NCI-H1048 (cell line): ENCODE measurements at places on chromosomes 7 and 10.

DNA sequence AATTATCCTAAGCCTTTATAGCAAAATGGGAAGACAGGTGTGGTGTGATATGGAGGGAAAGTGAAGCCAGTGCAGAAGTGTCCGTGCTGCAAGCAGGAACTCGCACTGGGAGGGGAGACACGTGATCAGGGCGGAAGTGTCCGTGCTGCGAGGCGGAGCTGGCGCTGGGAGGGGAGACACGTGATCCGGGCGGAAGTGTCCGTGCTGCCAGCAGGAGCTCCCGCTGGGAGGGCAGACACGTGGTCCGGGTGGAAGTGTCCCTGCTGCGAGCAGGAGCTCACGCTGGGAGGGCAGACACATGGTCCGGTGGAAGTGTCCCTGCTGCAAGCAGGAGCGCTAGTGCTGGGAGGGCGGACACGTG is 40.5 kb upstream of the PRKAR1B start:
- DNase-seq = peak; percentile 86

DNA sequence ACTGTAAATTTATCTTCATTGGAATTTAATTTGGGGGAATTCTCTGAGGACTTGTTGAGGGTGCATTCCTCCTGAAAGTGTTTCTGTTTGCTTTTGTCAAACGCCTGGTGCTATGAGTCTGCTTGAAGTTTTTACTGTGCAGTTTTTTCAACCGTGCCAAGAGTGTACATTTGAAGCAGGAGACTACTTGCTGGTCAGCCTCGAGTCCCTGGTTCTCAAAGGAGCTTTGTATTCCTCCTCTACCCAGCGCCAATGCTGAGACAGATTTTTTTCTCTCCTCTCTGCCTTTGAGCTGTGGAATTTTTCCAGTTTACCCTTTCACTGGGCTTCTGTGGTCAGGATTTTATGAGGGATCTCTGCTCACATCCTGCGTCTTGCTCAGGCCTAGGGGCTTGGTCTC is 62.1 kb downstream of the NPY start:
- no peak for DNase-seq

- DNase-seq = no peak
These were observed 141.1 kb upstream of the PCBD1 start for GRCh38 chr10:71029411-71029892.

DNA sequence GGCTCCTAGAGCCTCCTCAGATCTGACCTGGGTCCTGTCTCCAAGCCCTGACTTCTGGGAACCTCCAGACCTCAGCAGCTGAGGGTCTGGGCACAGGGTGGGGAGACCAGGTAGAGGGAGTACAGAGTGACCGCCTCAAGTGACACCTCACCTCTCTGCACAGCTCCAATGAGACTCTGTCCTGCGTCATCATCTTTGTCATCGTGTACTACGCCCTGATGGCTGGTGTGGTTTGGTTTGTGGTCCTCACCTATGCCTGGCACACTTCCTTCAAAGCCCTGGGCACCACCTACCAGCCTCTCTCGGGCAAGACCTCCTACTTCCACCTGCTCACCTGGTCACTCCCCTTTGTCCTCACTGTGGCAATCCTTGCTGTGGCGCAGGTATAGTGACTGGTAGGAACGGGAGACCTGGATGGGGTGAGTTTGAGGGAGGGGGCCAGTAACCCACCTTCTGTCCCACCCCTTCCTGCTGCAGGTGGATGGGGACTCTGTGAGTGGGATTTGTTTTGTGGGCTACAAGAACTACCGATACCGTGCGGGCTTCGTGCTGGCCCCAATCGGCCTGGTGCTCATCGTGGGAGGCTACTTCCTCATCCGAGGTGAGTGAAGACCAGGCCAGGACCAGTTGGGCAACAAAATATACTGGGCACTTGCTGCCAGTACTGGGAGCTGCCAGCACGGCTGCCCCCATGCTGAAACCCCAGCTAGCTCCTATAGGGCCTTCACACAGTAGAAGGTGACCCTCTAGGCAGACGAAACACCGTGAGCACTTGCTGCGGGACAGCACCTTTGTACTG is 17.8 kb downstream of the SMO start:
- no peak for DNase-seq

DNA sequence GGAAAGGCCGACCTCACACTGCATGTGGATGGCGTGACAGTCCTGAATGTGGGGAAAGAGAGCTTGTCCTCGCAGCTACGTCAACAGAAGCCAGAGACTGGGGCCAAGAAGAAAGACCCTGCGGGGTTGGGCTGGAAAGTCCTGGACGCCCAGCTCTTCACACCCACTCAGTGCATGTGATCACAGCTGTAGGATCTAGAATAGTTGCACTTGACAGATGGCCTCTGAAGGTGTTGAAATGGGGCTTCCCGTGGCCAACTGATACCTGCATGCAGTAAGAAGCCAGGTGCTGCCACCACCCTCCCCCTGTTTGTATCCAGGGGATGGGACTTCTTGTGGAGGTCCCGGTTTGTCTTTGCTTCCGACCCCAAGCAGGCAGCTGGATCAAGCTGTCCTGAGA is 34.1 kb upstream of the OCM2 start:
- DNase-seq = no peak

- DNase-seq = no peak
These were observed 148.4 kb downstream of the NXPH1 start for GRCh38 chr7:8581842-8582241.

DNA sequence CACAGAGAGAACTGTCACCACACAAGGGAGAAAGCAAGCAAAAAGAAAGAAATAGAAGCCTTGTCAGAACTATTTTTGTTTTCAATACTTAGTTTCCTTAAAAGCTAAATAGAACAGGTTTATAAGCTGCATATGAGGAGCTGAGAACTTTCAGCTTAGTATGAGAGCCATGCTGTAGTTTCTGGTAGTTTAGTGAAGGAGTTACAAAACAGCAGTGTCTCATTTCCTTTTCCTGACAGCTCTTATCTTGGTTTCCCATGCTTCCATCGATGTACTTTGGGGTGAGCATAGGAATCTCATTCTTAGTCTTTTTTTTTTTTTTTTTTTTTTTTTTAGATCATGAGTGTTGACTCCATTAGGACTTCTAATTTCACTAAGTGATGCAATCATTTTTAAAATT is 8.6 kb upstream of the CHRM2 start:
- DNase-seq = no peak

DNA sequence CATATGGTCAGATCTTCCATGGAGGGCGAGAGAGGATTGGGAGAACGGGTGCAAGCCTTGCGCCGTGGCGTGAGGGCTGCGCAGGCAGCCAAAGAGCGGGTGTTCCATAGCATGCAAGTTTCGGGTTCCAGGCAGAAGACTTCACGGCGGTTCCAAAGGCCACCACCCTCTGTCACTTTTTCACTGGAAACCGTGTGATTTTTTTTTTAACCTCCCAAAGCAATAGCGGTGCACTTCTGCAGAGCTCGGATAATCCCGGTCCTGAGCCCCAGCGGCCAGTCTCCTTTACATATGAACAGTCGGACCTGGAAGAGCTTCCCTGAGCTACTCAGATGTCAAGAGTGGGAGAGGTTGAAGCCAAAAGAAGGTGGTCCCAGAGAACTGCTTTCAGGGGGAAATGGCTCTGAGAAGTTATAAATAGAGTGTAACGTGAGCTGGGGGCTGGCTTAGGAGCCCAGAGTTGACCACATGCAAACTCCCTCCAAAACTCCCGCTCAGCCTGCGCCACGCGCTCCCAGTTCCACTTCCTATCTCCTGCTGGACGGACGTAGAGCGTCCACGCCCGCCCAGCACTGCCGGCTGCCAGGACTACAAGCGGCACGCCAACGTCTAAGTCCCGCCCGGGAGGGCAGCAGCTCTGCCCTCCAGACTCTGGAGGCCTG is at the start of gene MEOX2:
Gene MEOX2 (minus strand): TSS at position 389 of the 662 bp plus-strand sequence. CDS start 281 bp downstream, at position 108.
- DNase-seq = no peak

- DNase-seq = no peak
These were observed 486.7 kb upstream of the GALNT17 start for GRCh38 chr7:70645279-70645678.

DNA sequence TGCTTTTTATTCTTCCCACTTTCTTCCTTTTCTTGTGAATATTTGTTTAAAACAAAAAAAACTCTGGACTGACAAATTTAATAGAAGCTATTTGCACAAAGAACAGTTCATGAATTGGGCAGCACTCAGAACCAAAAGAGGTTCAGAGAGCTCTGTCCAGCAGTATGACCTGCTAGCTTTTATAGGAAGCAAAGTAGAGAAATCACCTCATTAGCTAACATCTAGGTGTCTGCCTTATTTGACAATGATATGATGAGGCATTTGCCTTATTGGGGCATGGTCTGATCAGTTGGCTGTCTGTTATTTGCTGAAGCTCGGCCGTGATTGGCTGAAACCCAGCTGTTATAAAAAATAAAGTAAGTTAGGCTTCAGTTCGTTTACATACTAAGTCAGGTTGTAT is 819 bp upstream of the TRIM4 start:
- no peak for DNase-seq

DNA sequence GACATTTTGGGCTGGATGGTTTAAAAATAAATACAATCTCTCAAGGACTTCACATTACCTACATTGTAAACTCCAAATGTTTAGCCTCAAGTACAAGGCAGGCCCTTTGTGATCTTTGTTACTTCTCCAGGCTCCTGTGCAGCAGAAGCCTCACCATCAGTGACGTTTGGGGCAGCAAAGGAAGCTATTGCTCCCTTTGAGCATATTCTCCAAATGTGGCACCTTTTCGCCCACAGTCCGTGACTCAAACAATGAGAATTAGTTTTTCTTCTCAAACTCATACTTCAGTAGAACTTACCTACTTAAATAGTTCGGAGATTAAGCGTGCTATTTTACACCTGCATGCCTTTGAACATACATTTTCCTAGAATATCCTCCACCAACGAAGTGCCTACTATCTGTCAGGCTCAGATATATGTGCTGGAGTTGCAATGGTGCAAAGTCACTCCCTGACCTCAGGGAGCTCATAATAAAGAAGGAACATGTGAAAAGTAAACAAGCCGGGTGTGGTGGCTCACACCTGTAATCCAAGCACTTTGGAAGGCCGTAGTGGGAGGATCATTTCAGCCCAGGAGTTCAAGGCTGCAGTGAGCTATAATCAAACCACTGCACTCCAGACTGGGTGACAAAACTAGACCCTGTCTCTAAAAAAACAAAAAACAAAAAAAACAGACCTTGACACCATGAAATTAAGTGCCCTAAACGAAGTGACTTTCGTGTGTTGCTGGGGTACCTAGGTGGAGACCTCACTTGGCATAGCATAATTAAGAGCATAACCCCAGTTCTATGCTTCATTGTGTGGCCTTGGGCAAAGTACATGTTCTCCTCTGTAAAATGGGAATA is 1.2 kb upstream of the ABCF2 start:
- DNase-seq = no peak

DNA sequence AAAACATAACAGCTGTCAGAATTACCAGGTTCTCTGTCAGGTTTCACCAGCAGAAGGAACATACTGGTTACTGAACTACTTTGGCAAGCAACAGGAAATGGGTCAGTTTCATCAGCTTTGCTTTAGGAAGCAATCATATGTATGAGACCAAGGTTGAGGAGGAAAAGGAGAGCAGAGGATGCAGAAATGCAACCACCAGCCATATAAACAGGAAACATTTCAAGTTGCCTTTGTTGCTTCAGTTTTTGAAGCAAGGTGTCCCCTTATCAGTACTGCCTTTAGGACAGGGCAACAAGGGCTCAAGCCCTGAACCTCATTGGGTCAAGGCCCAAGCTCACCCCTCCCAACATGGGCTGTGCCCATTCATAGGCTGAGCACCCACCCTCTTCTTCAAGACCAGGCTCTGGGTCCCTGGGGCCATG is 10.2 kb downstream of the HIPK2 start:
- no peak for DNase-seq

DNA sequence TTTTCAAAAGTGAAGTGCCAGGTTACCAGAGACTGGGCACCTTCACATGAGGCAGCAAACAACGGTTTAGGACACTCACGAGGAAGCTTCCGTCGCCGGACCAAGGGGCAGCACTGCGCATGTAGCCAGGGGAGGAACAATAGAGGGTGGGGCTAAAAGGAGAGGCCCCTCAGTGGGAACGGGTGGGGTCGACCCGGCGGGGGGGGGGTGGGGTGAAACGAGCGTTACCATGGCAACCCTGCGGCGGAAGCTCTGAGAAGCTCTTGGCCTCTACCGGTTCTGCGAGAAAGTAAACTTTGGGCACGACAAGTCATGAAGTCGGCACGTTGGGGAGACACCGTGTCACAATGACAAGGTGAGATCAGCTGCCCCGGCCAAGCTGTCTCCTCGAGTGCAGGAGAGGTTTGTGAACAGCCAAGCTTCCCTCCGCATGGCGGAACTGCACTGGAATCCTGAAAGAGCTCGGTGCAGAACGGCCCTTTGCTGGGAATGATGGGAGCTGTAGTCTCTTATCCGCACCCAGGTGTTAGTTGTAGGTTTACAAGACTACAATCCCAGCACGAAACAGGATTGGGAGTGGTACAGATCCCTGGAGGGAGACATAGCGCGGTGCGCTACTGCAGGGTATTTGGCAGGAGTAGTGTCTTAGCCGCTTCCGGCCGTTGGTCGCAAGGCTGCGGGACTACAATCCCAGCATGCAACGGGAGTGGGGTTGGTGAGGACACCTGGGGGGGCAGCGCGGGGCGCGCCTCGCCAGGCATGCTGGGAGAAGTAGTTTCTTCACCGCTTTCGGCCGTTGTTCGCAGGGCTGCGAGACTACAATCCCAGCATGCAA is 72.8 kb upstream of the ZNF722 start:
- peak; percentile 27 for DNase-seq

GRCh38 chr10:72080042-72080975 is 8.0 kb downstream of the SPOCK2 start:
- no peak for DNase-seq

- no peak for DNase-seq
These were observed 97.9 kb downstream of the GAD2 start for GRCh38 chr10:26314265-26315013.

GRCh38 chr7:641269-641671 is 85.2 kb upstream of the DNAAF5 start:
- no peak for DNase-seq
